ENCODE measurements at places on chromosomes 2 and 18. TPM values are rescaled to one million over a fixed set of nuclear protein-coding genes. Genes with fewer than 3 reads are reported as not detected.

DNA sequence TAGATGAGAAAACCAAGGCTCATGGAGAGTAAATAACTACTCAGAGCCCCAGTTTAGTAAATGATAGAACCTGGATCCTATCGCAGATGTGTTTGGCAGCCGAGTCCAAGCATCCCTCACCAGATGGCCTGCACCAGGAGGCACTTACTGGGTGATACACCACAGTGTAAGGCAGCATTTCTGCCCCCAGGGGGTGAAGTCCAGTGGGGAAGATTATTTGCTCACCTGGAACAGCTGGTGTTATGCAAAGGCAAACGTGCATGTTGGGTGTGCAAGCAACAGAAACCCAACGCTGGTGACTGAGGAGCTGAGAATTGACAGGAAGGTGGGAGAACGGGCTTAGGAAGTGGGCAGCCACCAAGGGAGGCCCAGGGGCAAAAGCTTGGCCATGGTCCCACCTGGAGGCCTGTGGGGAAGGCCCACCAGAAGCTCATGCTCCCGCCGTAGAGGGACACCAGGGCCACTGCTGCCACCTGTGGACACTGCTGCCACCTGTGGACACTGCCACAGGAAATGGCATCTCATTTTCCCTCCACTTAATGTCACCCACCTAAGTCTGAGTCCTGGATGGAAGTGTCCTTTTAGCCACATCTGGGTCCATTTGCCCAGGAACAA is 100.6 kb downstream of the TFCP2L1 start:
- no peak for DNase-seq

DNA sequence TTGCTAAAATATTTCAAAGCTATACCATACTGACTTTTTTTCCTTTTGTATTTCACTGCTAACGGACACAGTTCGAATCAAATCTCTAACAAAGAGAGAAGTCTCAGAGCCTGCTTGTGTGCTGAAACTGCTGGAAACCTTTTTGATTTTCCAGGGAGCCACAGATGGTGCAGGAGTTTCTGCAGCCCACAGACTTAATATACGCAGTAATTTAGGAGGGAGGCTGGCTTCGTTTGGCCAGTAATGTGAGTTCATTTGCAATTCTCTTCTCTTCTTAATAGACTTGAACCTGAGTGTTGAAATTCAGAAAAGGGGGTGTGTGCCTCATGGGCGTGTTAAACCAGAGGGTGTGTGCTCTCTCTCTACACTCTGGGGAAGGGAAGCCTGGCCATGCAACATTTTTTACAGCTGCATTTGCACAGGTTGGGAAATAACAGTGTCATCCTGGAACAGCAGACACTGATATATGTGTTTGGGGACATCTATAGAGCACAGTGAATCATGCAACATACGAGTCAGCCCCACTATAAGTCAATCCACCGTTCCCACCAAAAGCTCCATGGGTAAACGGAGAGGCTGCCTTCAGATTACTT is 333.0 kb downstream of the CLIP4 start:
- DNase-seq, result peak; percentile 15

WNT6 gene
- polyA plus RNA-seq, result not detected

PCARE gene
- polyA plus RNA-seq, result not detected

MAIP1 gene
- polyA plus RNA-seq, result 34.0 TPM

All from GM23338 (cell line).